H54 (cell line): ENCODE measurements at places on chromosomes 13 and 19.
A peak's percentile ranks its signal among the peaks of the same experiment; 100 is the strongest.

DNA sequence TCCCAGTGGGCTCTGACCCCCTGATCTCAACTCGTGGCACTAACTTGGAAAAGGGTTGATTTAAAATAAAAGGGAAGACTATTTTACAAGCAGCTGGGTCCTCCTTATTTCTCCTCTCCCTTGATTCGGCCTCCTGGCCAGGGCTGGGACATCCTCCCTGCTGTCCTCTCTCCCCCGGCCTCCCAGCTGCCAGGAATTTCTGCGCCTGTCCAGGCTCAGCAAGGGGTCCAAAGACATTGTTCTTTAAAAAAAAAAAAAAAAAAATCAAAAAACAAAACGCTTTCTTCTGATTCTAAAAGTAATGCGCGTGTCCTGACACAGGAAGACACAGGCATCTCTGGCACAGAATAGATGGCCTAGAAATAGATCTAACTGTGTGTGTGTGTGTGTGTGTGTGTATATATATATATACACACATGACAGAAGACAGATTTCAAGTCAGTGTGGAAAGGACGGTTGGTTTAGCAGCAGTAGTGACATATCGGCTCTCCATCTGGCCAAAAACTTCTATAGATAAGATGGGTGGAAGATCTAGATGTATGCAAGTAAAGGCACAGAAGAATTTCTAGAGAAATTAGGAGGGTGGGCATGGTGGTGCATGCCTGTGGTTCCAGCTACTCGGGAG, 12.3 kb upstream of the LENG8 start:
- no peak for DNase-seq

DNA sequence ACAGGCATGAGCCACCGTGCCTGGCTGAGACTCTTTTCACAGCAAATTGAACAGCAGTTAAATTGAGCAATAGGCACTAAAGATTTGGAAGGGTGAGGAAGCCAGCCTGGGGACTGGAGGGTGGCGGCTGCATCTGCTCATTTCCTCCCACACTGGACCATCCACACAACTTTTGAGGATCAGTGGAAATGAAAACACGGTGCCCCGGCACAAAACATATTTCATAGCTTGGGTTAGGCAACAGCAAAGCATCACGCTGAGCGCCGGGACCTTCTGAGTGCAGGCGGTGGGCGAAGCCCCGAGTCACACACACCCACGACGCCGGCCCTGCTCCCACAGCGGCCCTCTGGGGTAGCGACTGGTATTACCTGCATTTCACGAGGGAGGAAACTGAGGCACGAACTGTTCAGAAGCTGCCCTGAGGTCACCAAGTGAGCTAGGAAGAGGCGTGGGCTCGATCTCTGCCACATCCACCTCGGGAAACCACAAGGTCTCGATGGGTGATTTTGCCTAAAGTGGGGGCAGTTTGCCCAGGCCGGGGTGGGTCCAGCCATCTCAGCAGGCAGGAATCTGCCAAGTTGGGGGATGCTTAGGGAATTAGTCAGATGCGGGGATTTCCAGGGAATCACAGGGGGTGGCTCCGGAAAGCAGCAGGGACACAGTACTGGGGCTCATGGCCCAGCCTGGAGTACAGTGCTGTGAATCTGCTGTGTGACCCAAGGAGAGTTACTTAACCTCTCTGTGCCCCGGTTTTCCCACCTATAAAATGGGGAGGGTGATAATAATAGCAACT, 3.5 kb upstream of the SBNO2 start:
- peak; percentile 85 for DNase-seq

GRCh38 chr13:111854403-111854802, 212.5 kb upstream of the SOX1 start:
- no peak for DNase-seq

DNA sequence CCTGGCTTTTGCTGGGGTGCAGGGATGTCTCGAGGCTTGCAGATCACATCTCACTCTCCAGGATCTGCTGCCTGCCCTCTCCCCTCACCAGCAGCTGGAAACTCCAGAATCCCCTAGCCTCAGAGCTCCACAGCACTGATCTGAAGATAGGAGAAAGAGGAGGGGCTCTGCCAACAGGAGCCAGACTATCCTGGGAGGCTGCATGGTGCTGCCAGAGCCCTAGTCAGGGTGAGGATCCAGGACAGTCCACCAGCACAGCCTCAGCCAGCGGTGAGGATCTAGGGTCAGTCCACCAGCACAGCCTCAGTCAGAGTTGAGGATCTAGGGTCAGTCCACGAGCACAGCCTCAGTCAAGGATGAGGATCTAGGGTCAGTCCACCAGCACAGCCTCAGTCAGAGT, 65.2 kb downstream of the RAB20 start:
- no peak for DNase-seq

DNA sequence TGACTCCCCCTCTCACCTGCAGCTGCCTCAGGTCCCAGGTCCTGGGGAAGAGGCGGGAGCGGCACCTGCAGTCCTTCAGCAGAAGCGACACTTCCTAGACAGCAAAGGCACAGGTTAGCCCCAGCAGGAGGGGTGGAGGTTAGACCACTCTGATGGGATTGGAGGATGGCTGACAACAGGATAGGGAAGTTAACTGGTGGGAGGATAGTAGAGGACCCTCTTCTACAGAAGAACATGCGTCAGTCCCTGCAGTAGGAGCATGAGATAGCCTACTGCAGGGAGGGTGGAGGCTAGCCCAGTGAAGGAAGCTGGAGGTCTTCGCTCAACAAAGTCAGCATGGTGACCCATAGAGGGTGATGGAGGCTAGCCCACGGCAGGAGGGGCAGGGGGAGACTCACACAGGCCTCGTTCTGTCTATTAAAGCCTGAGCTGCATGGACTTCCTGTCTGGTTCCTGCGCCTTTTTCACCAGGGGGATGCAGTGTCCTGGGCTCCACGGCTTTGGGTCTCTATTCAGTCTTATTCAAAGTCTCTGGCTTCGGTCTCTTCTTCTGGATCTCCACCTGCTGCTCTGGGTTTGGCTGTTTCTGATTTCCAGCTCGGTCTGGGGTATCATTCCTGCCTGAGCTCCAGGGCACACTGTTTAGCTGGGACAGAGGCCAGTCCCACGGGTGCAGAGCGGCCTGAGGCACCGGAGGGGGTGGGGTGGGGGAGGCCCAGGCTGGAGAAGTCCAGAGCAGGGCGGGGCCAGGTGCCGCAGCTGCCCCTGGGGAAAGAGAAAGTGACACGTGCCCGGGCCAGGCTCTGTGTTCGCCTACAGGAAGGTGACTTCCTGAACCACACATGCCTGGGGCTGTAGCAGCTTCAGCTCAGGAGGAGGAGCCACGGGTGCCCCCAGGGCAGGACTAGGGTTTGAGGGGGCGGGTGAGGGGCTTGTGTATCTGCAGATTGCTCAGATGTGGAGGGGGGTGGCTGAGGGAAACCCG, 7.3 kb downstream of the IFNL3 start:
- DNase-seq, result peak; percentile 49

- no peak for DNase-seq
Measured at GRCh38 chr19:5530701-5531100, 37.1 kb downstream of the TINCR start.

- DNase-seq, result no peak
Measured at GRCh38 chr13:109728791-109729731, 57.3 kb downstream of the IRS2 start.

- no peak for DNase-seq
Measured at GRCh38 chr13:21825186-21825585, 154.3 kb downstream of the FGF9 start.

GRCh38 chr13:82766732-82767321, 1115.4 kb downstream of the SLITRK1 start:
- DNase-seq, result no peak

GRCh38 chr19:41682437-41682836, 5.6 kb downstream of the CEACAM7 start:
- DNase-seq, result no peak
